ENCODE measurements at places on chromosomes 6 and 20.

DNA sequence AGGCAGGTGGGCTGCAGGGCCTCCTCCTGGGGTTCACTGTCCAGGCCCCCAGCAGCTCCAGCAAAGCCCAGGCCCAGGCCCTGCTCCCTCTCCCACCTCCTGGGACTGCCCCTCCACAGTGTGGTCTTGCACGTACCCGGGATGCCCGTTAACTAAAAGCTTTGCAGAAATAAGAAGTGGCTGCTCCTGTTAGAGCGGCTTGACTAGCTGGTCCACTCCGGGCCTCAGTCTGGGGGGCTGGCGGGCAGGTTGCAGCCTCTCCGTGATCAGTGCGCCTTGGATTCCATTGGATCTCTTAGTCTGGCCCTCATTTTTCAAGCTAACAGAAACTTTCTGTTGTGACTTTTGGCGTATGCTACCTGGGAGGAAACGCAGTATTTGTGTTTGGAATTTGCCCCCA lies 26.9 kb downstream of the SLCO4A1 start:
- DNase-seq = no peak

- no peak for DNase-seq
These were observed 123.7 kb upstream of the OGFRL1 start for GRCh38 chr6:71164890-71165289.

DNA sequence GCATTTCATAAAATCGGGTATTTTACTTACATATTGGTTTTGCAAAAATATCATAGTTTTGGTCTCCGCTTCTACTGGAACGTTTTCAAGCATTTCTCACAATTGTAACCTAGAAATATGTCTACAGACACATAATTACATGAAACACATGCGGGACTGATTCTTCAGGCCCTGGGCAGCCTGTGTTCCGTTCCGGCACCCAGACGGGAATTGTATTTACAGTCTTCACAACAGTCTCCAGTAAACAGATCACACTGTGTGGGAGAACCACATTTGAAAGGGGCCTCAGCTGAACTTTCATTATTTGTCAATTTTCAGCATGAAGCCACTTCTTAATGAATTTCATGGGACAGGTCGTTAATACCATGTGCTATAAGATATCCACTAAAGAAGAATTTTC lies 196.9 kb downstream of the DST start:
- no peak for DNase-seq

DNA sequence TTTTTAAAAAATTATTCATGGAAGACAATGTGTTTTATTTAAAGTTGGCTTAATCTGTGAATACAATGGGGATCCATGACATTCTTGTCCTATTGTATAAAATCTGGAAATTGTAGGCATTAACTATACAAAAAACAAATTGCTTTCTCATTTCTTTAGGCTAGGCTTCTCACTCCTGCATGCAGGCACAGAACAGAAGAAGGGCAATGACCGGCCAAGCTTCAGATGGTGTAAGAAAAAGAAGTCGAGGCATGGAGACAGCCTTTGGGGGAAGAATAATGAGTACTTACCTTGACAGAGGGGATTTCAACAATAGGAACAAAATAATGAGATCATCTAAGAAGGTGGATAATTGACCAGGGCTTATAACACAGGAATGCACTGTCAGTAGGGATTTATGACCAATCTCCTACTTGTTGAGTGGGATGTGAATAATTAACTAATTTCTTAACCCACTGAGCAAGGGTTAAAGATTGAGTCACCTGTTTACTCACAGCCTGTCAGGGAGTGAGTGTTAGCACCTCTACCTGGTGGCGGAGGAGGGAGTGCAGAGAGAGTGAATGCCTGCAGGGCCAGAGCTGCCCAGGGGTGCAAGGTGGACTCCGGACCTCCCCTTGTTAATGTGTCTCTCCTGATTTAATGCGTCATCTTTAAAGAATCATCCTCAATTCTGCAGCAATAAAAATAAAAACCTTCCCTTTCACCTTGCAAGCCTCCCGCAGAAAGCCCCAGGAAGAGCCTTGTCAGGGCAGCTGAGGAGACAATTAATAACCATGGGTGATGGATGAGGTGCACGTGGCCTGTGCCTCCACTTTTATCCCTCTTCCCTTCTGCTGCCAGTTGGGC lies 3.9 kb downstream of the SLC22A2 start:
- no peak for DNase-seq

DNA sequence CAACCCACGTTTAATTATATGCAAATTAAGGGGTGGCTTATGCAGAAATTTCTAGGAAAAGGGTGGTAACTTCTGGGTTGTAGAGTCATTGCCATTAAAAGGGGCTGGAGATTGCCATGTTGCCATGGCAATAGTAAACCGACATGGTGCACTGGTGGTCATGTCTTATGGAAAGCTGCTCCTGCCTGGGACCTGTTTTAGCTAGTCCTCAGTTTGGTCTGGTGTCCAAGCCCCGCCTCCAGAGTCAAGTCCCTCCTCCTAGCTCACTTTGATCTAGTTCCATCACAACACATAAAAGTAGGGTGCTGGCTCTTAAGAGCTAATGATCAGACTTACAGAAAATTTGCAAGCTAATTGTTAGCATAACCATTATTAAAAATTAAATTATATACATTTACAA lies 5.3 kb downstream of the SLC22A2 start:
- no peak for DNase-seq

- no peak for DNase-seq
These were observed 633.1 kb downstream of the CDH26 start for GRCh38 chr20:60591172-60591799.

DNA sequence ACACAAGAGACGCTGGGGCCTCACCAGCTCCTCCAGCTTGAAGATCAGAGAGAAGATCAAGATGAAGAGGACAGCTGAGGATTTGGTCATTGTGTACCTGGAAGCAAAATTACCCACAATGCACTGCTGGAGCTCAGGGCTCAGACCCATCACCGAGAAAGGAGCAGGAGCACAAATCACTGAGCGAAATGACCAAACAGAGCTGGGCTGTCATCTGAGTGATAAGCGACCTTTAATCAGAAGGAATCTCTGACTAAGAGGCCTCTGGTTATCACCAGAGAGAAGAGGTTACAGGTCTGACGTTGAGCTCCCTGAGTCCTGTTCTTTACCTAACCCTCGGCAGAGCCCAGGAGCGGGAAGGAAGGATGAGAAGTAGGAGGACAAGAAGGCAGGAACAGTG lies 47.5 kb upstream of the CDH22 start:
- DNase-seq = no peak

DNA sequence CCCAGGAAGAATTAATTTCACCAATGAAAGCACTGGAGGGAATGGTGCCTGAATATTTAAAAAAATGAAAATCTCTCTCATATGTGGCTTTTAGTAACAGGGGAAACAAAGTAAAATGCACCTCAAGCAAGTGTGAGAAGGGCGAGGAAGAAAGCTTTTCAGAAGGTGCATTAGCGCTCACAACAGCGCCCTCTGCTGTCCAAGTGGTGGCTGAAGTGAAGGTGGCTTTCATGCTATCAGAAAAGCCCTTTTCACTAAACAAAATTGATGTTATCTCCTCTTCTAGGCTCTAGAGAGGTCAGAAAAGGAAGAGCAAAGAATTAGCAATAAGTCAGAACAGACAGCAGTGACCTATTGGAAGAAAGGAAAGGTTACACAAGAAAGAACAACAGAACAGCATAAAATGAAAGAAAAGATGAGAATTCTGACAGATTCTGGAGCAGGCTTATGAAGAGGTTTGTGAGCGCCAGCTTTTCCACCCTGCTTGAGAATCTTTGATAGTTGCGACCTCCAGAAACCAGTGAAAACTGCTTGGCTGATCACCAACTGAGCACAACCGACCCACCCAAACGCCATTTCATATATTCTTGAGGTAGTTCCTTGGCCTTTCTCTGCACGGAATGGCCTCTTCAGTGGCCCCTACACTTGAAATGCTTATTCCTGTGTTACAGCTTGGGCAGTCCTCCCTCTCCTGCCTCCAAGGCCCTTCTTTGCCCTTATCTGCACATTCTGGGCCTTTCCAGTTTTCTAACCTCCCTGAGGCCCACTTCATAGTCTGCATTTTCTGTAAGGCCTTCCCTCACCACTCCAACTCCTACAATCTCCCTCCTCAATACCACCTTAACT lies 45.3 kb downstream of the SMLR1 start:
- DNase-seq = peak; percentile 46

GRCh38 chr6:50602292-50602691 lies 111.0 kb upstream of the TFAP2D start:
- DNase-seq = peak; percentile 2

DNA sequence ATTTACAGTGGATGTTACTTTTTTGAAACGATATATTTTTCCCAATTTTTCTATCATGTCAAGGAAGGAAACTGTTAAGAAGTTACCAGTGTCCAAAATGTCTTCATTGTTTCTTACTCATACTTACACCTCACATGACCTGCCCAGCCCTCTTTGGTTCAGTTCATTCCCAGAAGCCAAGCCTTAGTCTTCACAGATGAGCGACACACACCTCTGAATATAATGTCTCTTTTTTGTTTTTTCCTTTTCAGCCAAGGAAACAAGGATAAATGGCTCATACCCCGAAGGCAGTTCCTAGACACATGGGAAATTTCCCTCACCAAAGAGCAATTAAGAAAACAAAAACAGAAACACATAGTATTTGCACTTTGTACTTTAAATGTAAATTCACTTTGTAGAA lies 225.2 kb downstream of the SMOC2 start:
- DNase-seq = no peak

GRCh38 chr6:137536104-137536773 lies 42.0 kb upstream of the OLIG3 start:
- DNase-seq = no peak

GRCh38 chr6:131811500-131811899 lies 3.7 kb downstream of the ENPP1 start:
- DNase-seq = no peak

GRCh38 chr6:158769771-158770432 lies 49.3 kb downstream of the EZR start:
- no peak for DNase-seq

DNA sequence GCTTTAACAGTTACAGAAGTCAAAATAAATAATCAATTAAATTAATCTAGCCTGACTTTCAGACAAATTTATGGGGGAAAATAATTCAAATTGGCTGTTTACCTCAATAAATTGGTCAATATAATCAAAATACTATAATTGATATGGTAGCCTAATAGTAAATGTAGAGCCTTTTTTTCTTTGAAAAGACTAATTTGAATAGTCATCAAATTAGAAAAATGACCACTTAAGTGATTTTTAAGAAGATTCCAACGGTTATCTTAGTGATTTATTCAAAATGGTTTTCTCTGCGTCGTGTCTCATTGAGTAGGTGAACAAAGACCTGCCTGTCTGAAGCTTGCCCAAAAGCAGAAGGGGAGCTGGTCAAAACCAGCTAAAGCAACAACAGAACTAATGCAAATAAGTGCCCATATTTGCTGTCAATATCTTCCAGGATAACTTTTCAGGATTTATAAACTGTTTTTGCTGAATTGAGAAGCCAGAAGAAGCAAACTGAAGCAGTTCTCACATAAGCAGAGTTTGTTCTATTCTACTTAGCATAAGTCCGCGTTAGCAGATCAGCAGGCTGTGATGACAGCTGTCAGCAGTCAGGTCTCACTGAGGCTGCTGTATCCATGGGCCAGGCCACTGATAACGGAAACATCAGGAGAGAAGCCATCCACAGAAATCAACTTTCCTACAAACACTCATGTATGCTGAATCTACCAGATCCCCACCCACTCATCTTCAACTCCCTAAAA lies 7.0 kb downstream of the RCAN2 start:
- DNase-seq = no peak

DNA sequence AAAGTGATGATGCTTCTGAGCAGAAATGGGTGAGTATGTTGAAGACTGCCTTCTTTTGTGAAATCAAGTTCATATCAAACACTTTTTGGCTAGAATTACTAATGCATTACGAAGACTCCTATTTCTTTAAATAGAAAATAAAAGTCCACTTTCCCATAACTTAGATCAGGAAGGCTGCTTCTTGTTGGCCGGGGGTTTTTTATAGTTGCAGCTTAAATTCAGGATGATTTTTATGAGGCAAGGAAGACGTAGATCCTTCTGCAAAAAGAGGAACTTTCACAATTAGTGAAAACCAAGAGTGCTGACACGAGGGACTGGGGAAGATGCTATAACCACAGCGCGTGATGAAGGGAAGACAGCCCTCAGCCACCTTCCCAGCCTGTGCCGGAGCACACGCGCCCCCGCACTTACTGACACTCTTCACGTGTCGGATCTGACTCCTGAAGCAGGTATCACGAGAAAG lies 206.1 kb upstream of the PRDM1 start:
- no peak for DNase-seq

- no peak for DNase-seq
These were observed 65.8 kb downstream of the EYA4 start for GRCh38 chr6:133306931-133307330.

DNA sequence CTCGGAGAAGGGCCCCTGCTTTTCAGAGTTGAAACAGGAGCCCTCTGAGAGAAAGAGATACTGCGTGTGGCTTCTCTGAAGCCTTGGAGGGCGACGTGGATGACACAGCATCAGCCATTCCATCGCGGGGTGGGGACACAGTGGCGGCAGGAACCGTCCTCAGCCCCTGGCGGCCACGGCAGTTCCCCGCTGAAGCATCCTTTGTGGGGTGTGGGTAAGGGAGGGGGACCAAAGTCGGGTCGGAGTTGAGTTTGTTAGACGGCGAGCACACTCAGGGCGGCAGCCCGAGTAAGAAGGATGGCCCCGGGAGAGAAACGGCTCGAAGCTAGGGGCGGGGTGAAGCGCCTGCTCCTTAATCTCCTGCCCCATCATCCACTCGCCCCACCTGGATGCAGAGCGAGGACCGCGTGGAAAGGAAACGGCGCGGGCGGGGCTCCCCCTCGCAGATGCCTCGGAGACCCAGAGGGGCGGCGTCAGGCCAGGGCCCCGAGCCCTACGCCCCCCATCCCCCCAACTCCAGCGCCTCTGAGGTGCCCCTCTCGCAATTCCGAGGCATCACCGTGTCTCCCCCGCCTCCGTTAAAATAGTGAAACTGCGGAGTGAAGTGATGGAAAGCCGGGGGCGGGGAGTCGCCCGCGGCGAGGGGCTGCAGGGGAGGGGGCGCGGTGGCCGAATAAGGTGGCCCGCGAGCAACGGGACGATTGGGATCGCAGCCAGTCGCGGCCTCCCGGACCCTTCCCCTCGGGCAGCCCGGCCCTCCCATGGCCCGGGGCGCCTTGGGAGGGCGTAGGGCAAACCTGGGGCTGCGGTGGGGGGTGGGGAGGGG lies 796 bp upstream of the RREB1 start:
- DNase-seq = peak; percentile 46

DNA sequence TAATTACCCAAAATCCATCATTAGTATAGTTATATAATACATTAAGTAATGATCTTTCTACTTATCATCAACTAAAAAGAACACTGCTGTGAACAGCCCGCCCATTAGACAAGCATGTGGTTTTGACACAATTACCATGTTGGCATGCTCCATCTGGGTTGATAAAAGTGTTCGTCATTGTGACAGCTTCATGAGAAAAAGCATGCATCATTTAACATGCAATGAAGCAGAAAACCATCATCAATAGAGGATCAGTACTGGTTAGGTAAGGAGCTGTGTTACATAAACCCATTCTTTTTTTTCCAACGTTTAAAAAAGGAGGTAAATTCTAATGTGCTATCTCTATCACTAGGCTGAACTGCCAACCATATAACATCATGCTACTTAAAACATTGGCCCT lies 101.9 kb downstream of the EPB41L2 start:
- DNase-seq = no peak

Data from AG08396 (cell line).